Activated CD4-positive, alpha-beta T cell treated with anti-CD3 and anti-CD28 coated beads, Interleukin-10, Interleukin-2, amounts not matched to agents 100 ng/mL and 50 ng/mL, durations not matched to agents 16 hours and 8 hours (primary cell): ENCODE measurements at places on chromosomes 3 and 15.

DNA sequence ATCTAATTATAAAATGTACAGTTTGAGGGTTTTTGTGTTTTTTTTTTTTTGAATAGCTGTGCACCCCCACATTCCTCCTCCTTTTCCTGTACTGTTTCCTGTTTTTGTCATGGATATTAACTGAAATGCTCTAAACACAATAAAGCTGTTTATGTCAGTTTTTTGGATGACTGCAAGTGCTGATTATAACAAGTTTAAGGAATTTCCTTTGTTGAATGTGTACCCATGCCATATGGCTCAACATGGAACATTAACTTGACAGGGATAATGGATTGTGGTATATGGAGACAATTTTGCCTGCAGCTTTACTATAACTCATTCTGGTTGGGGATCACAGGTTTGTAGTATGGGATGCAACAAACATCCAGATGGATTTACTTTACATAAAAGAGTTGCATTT lies 216.4 kb downstream of the TCF12 start:
- no peak for DNase-seq

- no peak for DNase-seq
Observed at GRCh38 chr15:74441248-74441941, 7.6 kb upstream of the SEMA7A start.

DNA sequence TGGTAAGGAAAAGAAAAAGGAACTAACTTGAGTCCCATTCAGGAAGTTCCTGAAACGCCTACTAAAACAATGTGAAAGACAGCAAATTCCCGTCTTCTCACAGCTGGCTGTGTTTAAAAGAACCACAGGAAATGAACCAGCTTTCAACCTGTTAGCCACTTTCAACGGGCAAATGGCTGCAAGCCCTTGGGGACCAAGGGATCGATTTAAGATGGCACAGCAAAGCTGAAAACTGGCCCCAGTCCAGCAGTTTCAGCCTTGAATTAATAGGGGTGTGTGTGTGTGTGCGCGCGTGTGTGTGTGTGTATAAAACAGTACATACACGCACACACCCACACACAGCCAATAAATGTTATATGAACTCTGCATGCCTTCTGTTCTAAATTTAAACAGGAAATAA lies 168.7 kb upstream of the TMCO5A start:
- no peak for DNase-seq

DNA sequence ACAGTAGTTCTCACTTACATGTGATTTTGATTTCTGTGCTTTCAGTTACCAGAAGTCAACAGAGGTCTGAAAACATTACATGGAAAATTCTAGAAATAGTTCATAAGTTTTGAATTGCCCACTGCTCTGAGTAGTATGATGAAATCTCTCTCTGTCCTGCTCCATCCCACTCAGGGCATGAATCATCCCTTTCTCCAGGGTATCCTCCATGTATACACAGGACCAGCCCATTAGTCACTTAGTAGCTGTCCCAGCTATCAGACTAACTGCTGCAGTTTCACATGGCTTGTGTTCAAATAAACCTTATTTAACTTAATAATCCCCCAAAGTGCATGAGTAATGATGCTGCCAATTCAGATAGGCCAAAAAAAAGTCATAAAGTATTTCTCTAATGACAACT lies 38.6 kb downstream of the EPHA3 start:
- DNase-seq, result no peak
